ENCODE measurements at places on chromosomes 5 and 9.

GRCh38 chr5:143145243-143146160 lies 258.0 kb downstream of the NR3C1 start:
- DNase-seq, result no peak

- DNase-seq, result no peak
These were observed 45.7 kb downstream of the LRSAM1 start for GRCh38 chr9:127496974-127497373.

GRCh38 chr9:30995956-30996738 lies 1388.3 kb upstream of the ACO1 start:
- no peak for DNase-seq

GRCh38 chr5:102713682-102714231 lies 41.3 kb upstream of the PAM start:
- DNase-seq, result no peak

GRCh38 chr9:112914524-112914923 lies 23.8 kb upstream of the SLC46A2 start:
- no peak for DNase-seq

DNA sequence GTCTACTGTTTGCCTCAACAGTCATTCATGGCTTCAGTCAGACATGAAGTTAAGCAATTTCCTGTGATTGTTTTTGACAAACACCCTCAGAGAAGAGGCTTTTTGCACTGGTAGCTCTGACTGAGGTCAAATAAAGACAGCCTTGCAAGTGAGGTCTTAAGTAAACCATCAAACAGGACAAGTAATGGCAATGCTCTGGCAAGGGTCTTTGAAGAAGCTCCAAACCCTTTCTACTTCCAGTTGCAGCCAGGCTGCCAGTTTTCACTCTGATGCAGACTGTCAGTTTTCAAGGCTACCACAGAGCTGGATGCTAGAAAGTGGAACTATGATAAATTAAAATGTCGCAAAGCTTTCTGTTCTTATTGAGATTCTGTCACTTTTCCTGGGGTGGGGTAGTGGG lies 421.5 kb upstream of the PTGER4 start:
- DNase-seq, result no peak

- no peak for DNase-seq
These were observed 16.9 kb upstream of the PFDN1 start for GRCh38 chr5:140319833-140320232.

GRCh38 chr9:122256206-122256605 lies 8.4 kb downstream of the RBM18 start:
- no peak for DNase-seq

DNA sequence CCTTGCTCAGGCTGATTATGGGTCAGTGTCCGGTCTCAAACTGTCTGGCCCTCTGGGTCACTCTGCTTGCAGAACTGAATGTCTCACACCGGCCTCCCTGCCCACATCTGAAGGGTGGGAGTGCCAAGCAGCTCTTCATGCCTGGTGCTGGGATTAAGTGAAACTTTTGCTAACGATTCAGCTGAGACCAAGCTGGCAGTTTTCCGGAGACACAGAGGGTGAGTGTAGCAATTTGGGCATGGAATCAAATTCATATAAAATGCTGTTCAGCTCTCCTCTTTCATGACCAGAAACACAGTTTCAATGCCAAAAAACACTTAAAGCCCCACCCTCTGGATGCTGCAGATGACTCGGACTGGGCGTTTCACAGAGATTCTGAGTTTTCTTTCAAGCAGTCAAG lies 207.5 kb downstream of the NXNL2 start:
- DNase-seq, result no peak

DNA sequence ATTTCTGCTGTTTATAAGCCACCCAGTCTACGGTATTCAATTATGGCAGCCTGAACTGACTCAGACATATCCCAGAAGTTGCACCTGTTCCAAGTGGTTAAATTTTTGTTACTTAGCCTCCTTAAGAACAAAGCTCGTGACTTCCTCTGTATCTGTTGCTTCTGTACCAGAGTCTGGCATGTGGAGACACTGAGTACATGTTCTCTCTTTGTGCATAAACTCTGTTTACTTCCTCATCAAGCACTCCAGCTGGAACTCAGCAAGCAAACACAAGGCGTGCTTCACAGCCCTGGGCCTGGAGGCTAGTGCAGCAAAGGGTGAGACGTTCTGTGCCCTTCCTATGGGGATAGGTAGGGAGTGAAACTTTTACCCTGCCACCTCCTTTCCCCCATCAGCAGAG lies 19.0 kb downstream of the C9orf152 start:
- no peak for DNase-seq

- DNase-seq, result no peak
These were observed 2.5 kb downstream of the PRDM6 start for GRCh38 chr5:123091298-123092222.

DNA sequence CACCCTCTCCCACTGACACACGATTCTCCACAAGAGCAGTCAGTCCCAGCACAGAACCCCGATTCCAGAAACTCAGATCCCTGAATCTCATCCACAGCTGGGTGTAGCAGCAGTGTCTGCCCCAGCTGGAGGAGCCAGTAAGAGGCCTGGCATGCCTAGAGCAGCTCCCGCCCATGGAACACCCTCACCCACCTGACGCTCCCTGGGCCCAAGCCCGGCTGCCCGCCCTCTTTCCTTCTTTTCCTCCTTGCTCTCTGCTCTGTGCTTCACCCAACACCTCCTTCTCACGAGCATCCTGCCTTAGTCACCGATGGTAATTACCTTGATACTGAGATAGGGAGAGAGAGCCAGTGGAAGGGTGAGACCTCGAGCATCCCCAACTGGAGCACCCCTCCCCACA lies 8.7 kb downstream of the PCDH1 start:
- DNase-seq, result no peak

Data from activated gamma-delta T cell (primary cell).